CD4-positive, alpha-beta T cell treated with Interleukin-4 for 1 hour (primary cell): ENCODE measurements at places on chromosomes 3 and 15.
A peak's percentile ranks its signal among the peaks of the same experiment; 100 is the strongest.

- no peak for DNase-seq
These were observed 236.0 kb upstream of the EIF1B start for GRCh38 chr3:40073310-40074007.

GRCh38 chr3:151890721-151891141 lies 17.3 kb downstream of the SUCNR1 start:
- DNase-seq: peak; percentile 18

DNA sequence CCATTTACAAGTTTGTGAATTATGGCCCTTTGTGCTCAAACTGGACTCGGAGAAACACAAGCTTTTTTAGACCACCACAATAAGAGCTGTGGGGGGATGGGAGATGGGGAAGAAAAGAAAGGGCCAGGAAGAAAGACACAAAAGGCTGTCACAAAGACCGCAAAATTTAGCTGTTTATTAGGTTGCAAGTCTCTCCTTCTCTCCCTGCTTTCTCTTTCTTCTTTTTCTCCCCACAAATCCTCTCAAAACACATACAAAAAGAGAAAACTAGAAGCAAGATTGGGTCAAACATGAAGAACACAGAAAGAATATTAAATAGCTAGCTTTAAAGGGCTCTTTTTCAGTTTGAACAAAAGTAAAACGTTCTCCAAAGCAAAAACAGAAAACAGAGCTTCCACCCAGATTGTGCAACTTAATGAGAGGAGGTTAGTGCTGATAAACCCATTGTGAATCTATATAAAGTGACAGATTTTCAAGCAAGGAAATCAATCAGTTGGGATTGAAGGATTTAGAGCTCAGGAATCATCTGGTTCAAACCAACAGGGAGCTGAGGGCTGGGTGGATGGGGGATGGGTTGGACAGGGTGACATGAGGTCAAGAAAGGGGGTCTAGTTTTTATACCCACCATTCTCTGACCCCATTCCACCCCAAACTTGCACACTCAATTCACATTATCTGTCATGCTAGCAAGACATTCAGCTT lies 87.3 kb downstream of the DHX30 start:
- no peak for DNase-seq

DNA sequence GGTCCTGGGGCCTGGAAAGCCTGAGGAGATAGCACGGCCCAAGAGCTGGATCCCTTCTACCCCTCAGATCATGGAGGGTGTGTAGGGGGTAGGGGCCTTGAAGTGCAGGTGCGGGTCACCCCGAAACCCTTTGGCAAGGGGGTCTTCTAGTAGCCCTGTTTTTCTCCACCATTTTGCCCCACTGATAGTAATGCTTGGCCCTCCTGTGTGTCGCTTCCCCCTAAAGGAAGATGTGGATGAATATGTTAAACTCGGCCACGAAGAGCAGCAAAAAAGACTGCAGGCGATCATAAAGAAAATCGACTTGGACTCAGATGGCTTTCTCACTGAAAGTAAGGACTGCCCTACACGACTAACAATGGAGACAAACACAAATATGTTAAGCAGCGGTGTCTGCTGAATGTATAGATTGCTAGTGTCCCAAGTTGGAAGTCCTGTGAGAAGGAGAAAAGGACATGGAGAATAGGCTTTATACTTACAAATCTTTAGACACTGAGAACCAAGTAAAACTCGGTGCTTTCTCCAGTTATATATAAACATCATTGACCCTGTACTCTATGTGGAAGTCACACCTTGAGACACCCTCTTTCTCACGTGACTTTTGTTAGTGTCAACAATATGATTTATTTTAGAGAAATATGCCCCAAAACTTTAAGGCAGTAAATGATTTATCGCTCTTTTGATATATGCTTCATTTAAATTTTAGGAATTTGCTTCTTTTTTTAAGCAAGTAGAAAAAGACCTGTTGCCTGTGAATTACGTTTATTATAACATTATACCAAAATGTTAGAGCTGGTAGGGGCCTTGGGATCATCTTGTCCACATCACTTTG lies 802 bp downstream of the RCN2 start:
- DNase-seq: no peak

GRCh38 chr15:98169551-98169950 lies 209.0 kb downstream of the ARRDC4 start:
- DNase-seq: no peak

DNA sequence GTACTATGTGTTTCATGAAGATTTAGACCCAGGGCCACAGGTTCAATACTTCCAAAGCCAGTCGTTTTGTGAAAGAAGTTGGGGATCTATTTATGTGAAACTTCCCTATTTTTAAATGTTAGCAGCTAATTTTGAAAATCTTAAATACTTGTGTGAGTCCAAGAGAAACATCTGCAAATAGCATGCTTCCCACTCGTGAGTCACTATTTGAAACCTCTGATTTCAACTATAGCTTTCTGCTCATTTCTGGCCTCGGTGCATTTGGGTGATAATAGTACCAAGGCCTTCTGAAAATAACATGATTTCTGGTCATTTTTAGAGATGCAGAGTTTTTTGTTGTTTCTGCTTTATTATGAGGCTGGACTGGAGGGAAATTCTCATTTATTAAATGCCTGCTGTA lies 110.0 kb downstream of the OPA1 start:
- DNase-seq: no peak

- DNase-seq: peak; percentile 8
These were observed 1.5 kb downstream of the IGF2BP2 start for GRCh38 chr3:185823078-185824044.

DNA sequence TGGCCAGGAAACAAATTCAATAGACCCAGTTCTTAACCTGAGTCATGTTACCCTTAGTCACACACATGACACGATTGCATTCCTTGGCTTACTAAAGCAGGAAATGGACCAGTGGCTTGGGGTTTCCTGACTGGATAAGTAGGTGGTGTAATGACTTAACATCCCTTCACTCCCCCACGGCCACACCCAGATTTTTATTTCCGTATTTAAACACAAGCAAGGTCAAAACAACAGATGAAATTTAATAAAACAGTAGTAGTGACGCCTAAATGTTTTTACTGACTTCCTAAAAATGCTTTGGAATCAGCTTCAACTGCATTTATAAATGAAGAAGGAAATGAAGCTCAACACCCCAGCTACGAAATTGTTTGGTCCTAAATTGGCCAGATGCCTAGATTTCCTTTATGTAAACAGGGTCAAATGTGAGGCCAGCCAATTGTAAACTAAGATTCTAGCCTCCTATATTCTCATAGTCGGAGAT lies 324.3 kb downstream of the CHST2 start:
- DNase-seq: peak; percentile 77

GRCh38 chr3:138946663-138947494 lies at the start of the genes FOXL2 and FOXL2NB:
Gene FOXL2, minus strand, starts transcription at chr3:138947137. Its CDS starts 415 bp downstream, at chr3:138946722.
Gene FOXL2NB, plus strand, starts transcription at chr3:138947217. Its CDS starts 148 bp downstream, at chr3:138947365.
- DNase-seq: no peak

- no peak for DNase-seq
These were observed 135.9 kb downstream of the RSL24D1 start for GRCh38 chr15:55060836-55061235.

GRCh38 chr15:83475551-83475950 lies 28.4 kb downstream of the SH3GL3 start:
- DNase-seq: no peak

GRCh38 chr3:39118079-39118478 lies 10.6 kb downstream of the TTC21A start:
- DNase-seq: no peak

- no peak for DNase-seq
These were observed 61.3 kb downstream of the SMAD3 start for GRCh38 chr15:67126551-67127330.

DNA sequence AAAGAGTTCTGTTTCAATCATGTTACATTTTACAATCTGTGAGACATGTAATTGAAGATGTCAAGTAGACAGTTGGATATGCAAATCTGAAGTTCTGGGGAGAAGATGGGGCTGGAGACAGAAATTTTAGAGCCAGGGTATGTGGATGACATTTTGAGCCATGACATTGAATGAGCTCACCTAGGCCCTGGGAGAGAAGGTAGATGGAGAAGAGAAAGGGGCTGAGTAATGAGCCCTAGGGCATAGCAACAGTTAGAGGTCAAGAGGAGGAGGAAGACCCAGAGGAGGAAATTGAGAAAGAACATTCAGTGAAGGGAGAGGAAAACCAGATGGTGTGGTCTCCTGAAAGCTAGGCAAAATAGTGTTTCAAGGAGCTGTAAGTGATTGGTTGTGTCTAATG lies 15.3 kb downstream of the TMEM266 start:
- DNase-seq: no peak

GRCh38 chr3:60841355-60841754 lies 409.9 kb downstream of the FHIT start:
- no peak for DNase-seq

GRCh38 chr3:126945171-126945721 lies 37.7 kb upstream of the PLXNA1 start:
- no peak for DNase-seq
